ENCODE measurements at places on chromosomes 11 and 22.

DNA sequence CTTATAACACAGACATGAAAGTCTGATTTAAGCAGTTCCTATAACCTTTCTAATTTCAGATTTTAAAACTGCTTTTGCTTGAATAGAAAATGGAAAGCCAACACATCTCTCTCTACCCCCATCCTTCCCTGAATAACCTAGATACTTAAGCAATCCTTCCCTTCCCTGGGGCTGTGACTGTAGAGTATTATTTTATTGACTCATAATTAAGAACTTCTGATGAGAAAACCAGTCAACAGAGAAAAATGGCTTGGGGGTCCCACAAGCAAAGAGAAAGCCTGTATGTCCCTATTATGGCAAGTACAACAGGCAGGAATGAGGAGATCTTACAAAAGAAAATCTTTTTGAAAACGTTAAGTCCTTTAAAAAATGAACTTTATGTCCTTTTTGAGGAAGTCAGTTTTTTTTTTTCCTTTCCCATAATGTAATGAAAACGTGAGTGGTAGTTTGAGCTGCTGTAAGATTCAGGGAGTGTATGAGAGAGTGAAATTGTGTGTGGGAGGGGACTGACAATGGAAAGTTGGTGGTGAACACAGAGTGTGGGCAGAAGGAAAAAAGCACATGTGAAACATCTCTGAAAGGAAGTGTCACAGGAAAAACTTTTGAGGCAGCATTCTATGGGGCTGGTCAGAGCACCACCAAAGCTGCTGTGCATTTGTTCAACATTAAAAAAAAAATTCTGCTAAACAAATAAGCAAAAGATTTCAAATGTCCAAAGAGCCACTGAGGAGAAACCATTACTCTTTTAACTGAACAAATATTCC lies 154.6 kb downstream of the MAML2 start:
- no peak for DNase-seq

DNA sequence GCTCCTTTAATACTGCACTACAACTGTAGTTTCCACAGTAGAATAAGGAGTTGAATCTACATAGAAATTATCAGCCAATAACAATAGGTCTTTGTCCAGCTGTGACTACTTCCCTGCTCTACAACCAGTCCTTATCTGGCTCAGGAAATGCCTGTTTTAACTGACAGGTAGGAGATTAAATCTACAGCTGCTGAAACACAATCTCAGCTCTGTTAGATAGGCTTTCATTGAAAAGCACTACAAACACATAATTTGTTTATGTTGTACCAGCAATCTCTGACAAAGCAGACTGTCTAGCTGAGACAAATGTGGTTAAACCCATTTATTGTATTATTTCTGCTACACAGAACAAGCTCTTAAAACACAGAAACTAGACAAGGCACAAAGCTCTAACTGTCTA lies 230.0 kb downstream of the SOX6 start:
- DNase-seq: no peak

DNA sequence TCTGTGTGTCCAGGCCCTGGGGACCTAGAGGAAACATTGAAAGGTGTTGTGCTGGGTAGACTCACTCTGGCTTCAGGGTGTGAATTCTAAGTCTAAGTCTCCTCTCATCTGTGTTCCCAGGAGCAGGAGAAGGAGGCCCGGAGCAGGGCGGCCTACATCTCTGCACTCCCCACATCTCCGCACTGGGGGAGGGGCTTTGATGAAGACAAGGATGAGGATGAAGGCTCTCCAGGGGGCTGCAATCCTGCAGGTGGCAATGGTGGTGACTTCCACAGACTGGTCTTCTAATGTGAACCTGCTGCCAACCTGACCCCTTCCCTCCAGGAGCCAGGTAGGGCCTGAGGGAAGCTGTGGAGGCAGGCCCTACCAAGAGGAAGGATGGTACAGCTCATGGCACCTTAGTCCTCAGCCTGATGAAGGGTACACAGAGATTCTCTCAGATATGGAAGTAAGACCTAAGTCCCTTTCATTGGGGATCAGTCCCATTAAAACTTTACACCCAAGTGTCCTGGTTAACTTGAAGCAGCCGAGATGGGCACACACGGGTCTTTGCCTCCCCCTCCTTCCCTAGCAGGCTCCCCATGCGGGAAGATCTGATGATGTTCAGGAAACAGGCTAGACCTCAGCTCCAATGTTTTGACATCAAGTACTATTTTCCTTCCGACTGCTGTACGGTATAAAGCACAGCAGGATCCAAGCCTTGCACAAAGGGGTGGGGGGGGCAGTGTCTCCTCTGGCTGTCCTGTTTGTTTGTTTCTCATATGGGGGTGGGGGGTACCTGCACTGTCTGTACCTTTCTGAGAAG lies 25.0 kb downstream of the USP35 start:
- no peak for DNase-seq

- DNase-seq: no peak
Measured at GRCh38 chr11:64827451-64827839, 17.0 kb downstream of the CDC42BPG start.

- DNase-seq: peak; percentile 94
Measured at GRCh38 chr11:65040847-65041622, at the start of gene SAC3D1. TSS of gene SAC3D1 (plus strand) at chr11:65041210. CDS start at chr11:65041293, 83 bp downstream.

DNA sequence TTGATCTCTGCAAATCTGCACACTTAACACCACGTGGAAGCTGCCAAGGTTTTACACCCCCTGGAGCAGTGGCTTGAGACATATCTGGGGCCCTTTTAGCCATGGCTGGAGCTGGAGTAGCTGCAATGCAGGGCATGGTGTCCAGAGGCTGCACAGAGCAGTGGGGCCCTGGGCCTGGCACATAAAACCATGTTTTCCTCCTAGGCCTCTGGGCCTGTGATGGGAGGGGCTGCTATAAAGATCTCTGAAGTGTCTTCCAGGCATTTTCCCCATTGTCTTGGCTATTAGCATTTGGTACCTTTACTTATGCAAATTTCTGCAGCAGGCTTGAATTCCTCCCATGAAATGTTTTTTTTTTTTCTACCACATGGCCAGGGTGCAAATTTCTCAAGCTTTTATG lies 33.2 kb downstream of the CALCA start:
- peak; percentile 35 for DNase-seq

DNA sequence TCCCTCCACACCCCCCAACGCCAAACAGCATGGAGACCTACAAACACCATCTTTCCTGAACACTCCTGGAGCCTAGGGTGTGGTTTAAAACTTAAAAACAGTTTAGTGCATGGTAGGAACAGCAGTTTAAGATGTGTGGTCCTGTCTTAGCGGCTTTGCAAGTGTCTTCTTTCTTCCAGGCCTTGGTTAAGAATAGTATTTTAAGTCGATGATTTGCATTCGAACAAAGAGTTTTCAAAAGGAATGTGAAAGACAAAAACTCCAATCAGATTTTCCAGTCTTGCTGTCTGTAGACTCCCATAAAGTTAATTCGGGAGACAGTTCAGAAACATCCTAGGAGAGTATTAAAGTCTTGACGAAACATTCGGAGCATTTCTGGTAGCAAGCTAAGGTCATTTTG lies 3.7 kb downstream of the FGF4 start:
- DNase-seq: peak; percentile 64

DNA sequence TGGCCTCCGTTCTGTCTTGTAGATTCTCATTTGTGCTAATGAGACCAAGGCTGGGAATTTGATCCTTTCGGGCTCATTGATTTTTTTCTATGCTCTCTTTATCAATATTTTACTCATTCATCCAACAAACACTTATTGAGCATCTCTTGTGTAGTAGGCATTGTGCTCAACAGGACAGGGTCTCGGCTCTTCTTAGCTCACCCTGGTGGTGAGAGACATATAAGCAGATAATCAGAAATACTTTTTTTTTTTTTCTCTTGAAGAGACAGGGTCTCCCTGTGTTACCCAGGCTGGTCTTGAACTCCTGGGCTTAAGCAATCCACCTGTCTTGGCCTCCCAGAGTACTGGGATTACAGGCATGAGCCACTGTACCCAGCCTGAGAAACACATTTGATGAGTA lies 48.0 kb upstream of the SLC5A1 start:
- peak; percentile 69 for DNase-seq

DNA sequence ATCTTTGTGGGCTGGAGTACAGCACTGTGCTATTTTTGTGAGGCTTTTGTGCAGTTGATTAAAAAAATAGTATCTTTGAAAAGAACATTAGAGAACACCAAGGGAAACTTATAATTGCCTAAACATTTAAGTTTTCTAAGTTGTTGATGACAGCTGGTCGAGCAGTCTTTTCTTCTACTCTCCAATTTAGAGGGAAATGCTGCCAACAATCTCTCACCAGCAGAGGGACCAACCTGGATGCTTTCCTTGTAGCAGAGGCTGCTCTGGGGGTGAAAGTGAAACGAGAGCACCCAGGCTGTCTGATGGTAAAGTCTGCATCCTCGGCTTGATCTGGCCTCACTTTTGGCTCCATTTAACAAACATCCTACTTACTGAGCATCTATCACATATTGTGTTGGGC lies 1286.5 kb upstream of the TENM4 start:
- DNase-seq: peak; percentile 81

DNA sequence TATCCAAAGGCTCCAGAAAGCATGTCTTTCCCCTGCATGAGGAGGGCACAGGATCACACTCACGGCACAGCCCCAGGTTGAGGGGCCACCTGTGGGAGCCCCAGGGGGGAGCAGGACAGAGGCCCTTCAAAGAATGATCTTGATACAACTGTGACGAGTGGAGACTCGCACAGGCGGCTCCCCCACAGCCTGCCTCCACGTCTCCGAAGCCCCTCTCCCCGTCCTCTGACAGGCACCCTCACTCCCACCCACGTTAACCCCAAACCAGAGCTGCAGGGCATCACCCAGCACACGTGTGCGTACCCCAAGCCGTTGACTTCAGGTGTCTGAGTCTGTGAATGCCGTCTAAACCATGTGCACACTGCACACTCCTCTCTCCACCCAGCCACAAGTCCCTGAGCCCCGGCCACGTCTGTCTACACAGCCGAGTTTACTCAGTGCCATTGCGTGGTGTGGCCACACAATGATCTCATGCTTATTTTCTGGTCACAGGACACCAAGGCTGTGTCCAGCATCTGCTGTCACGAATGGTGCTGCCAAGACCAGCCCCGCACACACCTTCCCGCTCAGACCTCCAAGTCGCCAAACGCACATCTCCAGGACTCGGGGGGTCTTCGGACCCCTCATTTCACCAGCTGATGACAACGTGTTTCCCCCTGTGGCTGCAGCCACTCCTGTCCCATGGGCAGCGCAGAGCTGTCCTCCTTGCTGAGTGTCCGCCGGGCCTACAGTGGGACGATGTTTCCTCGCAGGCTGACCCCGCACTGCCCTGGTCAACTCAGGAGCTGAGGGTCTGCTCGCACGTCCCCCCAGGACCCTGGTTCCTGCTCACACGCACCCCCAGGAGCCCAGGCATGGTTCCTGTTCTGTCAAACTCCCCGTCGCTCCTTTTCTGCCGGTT lies 251.2 kb downstream of the BRD1 start:
- DNase-seq: no peak

DNA sequence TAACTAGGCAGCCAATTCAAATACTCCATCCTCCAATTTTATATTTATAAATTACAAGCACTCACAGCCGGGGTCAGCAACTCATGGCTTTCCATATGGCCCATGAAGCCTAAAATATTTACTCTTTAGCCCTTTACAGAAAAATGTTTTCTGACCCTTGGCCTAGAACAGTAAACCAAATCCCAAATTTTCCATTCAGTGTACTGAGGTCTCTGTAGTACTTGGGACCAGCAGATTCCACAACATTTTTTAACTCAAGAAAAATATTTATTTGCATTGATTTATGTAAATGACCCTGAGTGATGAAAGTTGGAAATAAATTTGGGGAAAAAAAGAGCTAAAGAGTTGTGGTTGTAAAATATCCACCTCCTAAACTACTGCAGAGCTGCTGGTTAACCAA lies 82.6 kb downstream of the SLC1A2 start:
- DNase-seq: no peak

GRCh38 chr11:70230840-70231710 lies 28.0 kb downstream of the FADD start:
- DNase-seq: no peak

DNA sequence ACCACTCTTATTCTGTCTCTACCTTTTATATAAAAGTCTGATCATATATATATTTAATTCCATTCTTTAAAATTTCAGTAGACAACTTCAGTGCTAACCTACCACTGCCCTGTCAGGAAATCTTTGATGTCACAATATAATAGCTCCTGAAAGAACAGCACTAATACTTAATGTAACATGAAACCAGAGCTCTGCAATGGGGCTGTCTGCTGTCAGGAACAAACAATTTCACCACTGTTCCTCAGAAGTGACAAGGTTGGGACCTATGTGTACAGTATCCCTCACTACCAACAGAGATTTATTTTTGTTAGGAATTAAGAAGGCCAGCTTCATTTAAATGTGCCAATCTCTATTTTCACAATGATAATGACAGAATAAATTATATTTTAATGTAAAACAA lies 165.5 kb upstream of the C11orf58 start:
- DNase-seq: no peak

- DNase-seq: no peak
Measured at GRCh38 chr11:110475671-110476070, 45.9 kb downstream of the FDX1 start.

DNA sequence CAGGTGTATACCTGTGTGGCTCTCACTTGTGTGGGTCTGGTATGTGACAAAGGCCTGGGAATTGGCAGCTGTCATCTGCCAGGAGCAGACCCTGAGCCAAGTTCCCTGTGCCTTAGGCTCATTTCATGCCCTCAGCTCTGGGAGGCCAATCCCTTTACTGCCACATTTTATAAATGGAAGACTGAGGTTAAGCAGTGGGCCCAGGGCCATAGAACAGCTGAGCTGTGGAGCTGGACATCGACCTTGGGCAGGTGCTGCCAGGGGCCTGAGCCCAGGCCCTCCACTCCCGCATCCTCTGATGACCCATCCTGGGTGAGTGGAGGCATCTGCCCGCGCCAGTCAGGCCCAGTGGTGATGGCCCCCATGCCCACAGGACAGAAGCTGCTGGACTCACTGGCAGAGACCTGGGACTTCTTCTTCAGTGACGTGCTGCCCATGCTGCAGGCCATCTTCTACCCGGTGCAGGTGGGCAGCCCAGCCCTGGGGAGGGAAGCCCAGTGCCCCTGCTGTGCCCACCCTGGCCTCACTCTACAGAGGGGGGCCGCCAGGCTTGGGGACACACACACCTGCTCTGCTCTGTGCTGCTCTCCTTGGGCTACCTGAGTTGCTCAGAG lies 20.9 kb upstream of the ARHGAP8 start:
- no peak for DNase-seq

GRCh38 chr11:61071208-61071681 lies 31.0 kb upstream of the CD5 start:
- DNase-seq: no peak

DNA sequence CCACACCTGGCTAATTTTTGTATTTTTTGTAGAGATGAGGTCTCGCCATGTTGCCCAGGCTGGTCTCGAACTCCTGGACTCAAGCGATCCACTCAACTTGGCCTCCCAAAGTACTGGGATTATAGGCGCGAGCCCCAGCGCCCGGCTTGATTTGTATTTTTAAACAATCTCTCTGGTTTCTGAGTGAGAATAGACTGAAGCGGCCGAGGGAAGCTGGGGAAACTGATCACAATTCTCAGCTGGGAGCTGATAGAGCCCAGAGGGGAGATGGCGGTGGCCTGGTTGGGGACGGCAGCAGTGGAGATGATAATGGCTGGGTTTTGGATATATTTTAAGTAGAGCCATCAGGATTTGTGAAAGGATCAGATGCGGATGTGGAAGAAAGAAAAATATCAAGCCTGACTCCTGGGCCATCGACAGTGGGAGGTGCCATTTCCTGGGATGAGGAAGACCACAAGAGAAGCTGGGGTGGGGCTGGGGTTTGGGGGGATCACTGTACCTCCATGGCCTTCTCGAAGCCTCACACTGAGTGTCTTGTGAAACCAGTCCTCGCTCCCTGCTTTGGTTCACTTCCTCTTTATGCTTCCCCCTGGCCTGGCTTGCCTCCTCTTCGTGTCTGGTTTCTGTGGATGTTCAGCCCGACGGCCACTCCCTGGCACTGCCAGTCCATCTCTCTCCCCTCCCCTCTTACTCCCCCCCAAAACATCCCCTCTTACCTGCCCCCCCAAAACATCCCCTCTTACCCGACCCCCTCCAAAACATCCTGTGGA lies 51.9 kb downstream of the IGLL1 start:
- no peak for DNase-seq
